ENCODE measurements at places on chromosomes 2 and 18.

- no peak for DNase-seq
Observed at GRCh38 chr18:49733321-49733720, 80.0 kb downstream of the ACAA2 start.

GRCh38 chr2:232458661-232459418 lies 2.9 kb downstream of the ALPI start:
- DNase-seq, result no peak

DNA sequence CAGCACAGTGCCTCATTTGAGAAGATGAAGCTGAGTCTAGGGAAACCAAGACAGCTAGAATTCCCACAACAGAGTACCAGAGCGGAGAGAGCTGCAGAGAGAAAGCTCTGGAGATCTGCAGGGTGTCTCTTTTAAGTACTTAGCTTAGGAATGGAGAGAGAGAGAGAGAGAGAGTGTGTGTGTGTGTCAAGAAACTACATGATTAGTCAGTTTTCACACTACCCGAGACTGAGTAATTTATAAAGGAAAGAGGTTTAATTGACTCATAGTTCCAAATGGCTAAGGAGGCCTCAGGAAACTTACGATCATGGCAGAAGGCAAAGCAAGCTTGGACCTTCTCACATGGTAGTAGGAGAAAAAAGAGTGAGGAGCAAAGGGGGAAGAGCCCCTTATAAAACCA lies 64.0 kb downstream of the HIBCH start:
- no peak for DNase-seq

GRCh38 chr2:182522972-182523473 lies 96.2 kb upstream of the PDE1A start:
- no peak for DNase-seq

GRCh38 chr2:20997953-20998722 lies 45.7 kb downstream of the APOB start:
- DNase-seq, result no peak
